Activated CD4-positive, CD25-positive, alpha-beta regulatory T cell (primary cell): ENCODE measurements at places on chromosomes 3 and 15.

DNA sequence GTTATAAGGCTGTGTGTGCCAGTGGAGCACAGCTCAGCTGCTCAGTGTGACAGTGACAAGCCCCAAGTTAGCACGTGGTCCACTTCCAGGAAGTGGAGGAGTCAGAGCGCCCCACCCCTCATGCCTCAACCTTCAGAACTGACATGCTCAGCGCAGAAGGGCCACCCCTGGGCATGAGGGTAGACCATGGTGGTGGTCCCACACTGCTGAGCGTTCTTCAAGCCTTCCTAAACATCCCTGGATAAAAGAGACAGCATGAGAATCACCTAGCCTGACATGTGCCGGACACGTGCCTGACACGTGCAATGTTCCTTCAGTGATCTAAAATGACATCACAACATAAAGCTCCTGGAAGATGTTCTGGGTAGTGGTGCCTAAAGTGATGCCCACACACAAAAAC, 16.8 kb downstream of the ATP10A start:
- peak; percentile 40 for DNase-seq

DNA sequence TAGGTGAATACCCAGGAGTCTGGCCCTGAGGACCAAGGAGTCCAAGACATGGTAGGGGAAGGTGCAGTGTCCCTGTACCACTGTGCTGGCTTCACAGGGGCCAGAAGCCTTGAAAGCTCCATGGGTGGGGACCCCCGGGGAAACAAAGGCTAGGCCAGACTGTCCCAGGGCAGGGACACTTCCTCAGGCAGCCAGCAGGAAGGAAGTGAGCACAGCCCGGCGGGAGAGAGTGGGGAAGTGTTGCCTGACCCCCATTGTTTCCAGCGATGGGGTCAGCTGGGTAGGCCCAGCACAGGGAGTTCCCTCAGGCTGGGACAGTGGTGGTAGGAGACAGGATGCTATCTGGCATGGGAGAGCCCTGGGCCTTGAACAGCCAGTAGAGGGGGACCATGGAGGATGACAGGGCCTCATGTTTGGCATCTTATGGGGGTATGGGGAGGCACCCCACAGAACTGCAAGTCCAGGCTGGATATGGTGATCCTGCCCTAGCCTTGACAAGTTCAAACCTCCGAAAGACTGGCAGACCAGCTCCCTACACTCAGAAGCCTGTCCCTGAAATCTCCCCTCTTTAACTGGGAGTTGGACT, 1.2 kb upstream of the HYAL2 start:
- no peak for DNase-seq

DNA sequence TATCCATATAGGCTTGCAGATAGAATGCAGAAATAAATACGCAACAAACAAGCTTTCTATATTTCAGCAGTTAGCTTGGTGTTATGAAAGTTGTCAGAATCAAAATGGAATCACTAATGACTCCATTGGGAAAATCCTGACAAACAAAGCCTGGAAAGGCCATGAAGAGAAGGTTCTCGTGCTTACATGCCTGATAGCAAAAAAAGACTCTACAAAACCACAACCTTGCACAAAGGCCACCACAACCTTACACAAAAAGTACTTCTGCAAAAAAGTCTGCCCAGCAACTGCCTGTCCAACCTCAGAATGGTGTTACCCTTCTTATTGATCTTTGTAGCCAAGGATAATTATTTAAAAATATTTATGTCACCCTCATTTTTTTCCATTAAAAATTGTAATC, 14.4 kb upstream of the PLSCR1 start:
- no peak for DNase-seq

DNA sequence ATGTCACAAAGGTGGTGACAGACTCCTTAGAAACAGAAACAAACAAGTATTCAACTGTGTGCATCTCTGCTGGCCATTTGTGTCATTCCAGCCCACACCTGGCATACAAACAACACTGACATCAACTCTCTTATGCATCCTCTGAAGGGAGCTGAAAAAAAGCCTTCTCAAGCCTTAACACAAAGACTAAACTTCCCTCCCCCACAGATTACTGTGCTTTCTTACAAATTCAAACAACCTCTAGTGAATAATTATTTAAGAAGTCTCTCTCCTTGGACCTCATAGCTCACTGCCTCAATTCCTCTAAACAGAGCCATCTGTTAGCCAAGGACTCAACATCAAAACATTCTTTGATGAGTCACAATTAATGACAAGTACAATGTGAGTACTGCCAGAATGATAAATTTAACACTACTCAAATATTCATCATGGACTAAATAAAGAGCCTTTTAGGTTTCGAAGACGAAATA, 132.1 kb downstream of the WDR76 start:
- no peak for DNase-seq

GRCh38 chr3:25589104-25589782, 75.5 kb downstream of the TOP2B start:
- no peak for DNase-seq

- DNase-seq, result no peak
Observed at GRCh38 chr15:61049934-61050333, 179.2 kb downstream of the RORA start.

DNA sequence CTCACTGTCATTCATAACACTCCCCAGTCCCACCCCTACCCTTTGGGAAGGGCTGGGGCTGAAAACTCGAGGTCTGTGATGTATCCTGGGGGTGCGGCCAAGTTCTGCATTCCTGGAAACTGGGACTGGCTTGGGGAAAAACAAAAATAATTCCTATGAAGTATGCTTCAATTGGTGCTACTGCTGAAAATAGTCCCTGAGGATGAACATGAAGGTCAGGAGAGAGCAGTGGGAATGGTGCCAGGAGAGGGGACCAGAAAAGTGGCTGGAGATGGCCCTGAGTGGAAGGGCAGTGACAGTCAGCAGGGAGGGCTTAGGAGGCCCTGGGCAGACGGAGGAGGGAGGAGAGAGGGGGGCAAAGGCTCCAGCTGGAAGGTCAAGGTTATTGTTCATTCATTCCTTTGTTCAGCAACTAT, 4.8 kb upstream of the ISLR start:
- DNase-seq, result no peak

- DNase-seq, result no peak
Observed at GRCh38 chr3:46135475-46135874, 72.6 kb downstream of the CCR1 start.

DNA sequence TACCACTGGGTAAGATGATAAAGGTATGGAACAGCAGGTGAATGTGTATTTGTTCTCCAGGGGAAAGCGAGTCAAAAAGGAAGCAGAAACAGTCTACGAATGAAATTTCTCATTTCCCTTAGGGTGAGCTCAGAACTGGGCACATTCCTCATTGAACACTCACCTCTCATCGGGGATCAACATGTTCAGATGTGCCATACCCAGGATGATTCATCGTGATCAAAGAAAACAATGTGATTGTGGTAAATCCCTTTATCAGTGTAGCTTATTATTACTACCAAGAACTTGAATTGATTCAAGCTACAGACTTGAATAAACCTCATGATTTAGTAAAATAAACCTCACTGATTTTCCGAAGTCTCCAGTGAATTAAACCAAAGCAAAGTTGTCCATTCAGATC, 72.1 kb downstream of the GJD2 start:
- no peak for DNase-seq

GRCh38 chr15:25532269-25533140, 93.7 kb upstream of the UBE3A start:
- no peak for DNase-seq

- DNase-seq, result no peak
Observed at GRCh38 chr3:16534640-16535262, 21.3 kb upstream of the RFTN1 start.

DNA sequence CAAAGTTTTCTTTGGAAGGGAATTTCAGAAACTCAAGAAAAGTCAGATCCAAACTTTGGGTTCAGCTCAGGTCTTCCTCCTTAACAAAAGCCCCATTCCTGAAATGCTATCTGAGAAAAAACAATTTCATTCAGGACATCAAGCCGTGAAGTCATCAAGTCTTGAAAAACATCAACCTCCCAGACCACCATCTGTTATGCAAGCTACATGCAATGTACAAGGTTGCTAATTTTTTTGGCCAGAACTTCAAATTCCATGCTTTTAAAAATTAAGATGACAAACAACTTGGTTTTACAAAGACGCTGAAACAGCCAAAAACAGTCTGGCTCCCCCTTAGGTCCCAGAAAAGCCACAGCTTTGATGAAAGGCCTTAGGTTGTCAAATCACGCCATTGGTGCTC, 53.9 kb upstream of the WNT5A start:
- no peak for DNase-seq

GRCh38 chr3:119400466-119400865, 62.9 kb downstream of the TMEM39A start:
- DNase-seq, result no peak

GRCh38 chr3:177465257-177465642, 268.0 kb upstream of the TBL1XR1 start:
- no peak for DNase-seq

GRCh38 chr15:95254263-95254662, 1022.9 kb downstream of the MCTP2 start:
- no peak for DNase-seq

DNA sequence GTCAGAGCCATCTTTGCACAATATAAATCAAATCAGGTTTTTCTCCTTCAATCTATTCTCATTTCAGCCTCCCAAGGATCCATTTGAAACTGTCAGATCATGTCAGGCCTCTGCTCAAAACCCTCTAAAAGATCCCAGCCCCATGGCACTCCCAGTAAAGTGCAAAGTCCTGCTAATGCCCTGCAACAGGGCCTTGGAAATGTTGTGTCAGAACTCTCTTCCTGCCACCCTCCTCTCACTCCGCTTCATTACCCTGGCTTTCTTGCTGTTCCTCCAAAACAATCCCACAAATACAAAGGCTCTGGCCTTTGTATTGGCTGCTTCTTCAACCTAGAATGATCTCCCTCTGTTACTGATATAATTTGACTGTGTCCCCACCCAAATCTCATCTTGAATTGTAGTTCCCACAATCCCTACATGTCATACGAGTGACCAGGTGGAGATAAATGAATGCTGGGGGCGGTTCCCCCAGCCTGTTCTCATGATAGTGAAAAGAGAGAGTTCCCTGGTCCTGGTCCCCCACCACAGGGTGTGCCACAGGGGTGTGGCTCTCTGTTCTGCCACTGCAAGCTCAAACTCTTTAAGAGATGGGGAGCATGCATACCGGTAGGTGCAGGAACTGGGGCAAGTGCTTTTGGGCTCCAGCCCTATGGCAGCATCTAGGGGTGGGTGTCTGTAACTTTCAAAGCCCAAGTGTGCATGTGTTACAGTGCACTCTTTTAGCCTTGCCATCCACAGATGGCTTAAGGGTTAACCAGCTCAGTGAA, 22.9 kb upstream of the TRA2B start:
- no peak for DNase-seq

DNA sequence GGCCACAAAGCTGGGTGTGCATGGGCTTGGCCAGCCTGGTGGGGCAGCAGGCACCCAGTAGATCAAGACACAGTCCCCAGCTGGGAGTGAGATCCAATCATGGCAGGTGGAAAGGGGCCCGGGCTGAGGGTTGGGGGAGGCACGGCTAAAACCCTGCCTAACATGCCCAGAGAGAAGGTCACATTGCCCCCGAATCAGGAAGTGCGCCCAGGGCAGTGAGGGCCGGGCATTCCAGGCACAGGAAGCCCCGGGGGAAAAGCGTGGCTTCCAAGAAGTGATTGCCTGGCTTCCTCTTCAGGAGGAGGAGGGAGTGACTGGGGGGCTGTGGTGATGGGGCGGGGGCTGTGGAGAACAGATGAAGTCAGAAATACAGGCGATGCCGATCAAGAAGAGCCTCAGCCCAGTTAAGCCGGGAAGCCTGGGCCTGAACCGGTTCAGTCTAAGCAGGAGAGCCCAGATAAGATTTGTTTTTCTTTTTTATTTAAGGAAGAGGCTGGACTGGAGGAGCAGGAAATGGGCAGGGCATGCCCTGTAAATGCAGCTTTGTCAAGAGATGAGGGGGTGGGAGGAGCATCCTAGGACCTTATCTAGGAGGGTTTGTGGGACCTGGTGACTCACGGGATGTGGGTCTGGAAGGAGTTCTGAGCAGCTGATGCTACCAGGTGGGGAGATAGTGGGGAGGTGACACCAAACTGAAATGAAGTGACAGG, 83.9 kb downstream of the CHSY1 start:
- DNase-seq, result no peak

DNA sequence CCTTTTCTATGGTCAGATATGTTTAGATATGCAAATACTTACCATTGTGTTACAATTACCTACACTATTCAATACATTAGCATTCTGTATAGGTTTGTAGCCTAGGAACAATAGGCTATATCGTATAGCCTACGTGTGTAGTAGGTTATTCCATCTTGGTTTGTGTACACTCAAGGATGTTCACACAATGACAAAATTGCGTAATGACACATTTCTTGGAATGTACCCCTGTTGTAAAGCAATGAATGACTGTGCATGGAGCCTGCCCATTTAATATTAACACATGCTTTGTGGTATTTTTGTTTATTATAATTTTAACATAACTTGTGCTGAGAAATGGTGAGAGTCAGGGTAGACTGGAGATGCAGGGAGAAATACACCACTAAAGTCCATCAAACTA, 154.9 kb downstream of the LEKR1 start:
- DNase-seq, result no peak

DNA sequence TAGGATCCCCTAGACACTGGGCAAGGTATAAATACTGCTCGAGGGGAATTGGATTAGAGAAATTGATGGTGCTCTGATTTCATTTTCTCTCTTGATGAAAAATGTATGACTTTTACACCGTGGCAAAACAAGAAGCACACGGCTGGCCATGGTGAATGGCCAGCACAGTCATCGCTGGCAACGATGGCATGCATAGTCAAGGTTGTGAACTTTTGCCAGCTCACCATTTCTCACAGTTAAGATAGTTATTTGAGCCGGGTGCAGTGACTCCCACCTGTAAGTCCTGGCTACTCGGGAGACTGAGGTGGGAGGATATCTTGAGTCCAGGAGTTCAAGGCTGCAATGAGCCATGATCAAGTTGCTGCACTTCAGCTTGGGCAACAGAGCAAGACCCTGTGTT, 95.4 kb downstream of the HMG20A start:
- no peak for DNase-seq

GRCh38 chr15:48803877-48804276, 7.0 kb downstream of the CEP152 start:
- DNase-seq, result no peak

DNA sequence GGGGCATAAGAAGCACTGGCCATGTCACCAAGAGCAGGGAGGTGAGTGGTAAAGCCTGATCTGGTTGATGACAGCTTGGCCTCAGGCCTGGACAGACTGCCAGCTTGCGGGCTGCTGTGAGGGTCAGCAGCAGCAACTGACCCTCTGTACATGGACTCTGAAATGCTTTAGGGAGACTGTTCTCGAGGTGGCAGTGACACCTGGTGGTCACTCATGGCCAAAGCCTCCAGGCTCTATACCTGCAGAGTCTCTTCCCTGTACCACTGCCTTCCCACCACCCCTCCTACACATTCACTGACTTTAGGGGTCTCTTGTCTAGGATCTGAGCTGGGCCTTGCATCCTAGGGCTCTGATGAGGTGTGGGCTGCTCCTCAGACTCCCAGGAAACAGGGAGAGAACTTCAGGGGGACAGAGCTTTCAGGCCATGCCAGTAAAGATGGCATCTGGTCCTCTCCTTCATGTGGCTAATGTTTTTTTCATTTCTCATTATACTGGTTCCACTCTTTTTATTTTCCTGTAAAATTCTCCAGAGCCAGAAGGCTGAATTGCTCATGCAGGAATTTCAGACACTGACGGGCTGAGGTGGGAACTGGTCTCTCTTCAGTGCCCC, 17.2 kb upstream of the TIMP4 start:
- no peak for DNase-seq

- DNase-seq, result no peak
Observed at GRCh38 chr15:65957451-65957850, 88.2 kb downstream of the RAB11A start.
